ENCODE measurements at places on chromosomes 12 and 14.
A peak's percentile ranks its signal among the peaks of the same experiment; 100 is the strongest.

DNA sequence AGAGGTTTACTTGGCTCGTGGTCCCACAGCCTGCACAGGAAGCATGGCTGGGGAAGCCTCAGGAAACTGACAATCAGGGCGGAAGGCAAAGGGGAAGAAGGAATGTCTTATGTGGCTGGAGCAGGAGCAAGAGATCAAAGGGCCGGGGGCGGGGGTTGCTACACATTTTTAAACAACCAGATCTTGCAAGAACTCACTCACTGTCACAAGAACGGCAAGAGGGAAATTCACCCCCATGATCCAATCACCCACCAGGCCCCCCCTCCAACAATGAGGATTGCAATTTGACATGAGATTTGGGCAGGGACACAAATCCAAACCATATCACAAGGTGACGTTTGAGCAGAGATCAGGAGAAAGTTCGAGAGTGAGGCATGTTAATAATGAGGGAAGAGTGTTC lies 163.7 kb upstream of the RPH3A start:
- DNase-seq = no peak

DNA sequence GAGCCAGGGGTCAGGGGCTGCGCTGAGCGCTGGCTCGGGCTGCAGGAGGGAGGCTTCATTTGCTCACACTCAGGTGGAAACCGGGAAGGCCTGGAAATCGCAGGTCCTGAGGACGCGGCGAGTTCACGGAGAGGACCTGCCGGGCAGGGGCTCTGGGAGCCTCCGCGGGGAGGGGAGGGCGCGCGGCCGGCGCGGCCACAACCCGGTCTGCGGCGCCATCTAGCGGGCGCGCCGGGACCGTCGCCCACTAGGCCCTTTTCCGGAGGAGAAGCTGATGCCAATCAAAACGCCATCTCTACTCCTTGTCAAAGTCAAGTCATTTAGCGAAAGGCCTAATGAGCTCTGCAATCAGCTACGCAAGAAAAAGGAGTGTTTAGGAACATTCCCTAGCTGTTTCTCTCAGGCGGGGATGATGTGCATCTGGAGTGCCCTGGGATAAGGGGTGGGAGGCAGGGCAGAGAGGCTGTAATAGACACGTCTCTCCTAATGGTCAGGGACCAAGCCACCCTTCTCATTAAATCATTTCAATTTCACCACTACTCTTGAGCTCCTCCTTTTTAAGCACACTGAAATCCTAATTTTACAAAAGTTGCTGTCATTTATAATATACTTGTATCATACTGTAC lies 885.8 kb upstream of the TMEM132C start:
- DNase-seq = no peak

- DNase-seq = no peak
Measured at GRCh38 chr12:100959481-100959880, 164.9 kb downstream of the ANO4 start.

DNA sequence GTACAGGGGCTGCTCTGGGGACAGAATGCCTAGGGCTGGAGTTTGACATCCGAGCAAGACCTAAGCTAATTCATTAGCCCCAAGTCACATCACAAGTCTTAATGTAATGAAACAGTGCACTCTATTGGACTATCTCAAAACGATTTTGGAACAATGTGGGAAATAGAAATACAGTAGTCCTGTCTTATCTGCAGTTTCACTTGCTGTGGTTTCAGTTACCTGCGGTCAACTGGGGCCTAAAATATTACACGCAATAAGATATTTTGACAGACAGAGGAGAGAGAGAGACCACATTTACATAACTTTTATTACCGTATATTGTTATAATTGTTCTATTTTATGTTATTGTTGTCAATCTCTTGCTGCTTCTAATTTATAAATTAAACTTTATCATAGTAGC lies 21.1 kb downstream of the MOAP1 start:
- no peak for DNase-seq

- DNase-seq = no peak
Measured at GRCh38 chr14:33716921-33717320, 234.0 kb downstream of the EGLN3 start.

DNA sequence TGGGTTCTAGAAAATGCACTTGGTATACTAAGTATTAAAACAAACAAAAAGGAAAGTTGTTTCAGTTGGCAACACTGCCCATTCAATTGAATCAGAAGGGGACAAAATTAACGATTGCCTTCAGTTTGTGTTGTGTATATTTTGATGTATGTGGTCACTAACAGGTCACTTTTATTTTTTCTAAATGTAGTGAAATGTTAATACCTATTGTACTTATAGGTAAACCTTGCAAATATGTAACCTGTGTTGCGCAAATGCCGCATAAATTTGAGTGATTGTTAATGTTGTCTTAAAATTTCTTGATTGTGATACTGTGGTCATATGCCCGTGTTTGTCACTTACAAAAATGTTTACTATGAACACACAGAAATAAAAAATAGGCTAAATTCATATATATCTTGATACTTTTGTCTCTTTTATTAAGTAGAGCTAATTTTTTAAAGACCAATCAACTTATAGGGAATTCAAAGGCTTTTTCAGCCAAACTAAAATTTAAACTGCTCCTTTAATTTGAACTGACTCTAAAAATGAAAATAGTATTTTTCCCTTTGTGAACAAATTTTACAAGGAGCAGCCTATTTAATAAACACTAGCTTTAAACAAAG lies 2.8 kb downstream of the FOXG1 start:
- DNase-seq = no peak

- no peak for DNase-seq
Measured at GRCh38 chr14:28765169-28765830, 1.3 kb upstream of the FOXG1 start.

- no peak for DNase-seq
Measured at GRCh38 chr12:95462551-95462950, 11.4 kb upstream of the METAP2 start.

- no peak for DNase-seq
Measured at GRCh38 chr12:104063712-104064030, 660 bp upstream of the HCFC2 start.

GRCh38 chr14:37251775-37252174 lies 54.0 kb downstream of the MIPOL1 start:
- DNase-seq = no peak

DNA sequence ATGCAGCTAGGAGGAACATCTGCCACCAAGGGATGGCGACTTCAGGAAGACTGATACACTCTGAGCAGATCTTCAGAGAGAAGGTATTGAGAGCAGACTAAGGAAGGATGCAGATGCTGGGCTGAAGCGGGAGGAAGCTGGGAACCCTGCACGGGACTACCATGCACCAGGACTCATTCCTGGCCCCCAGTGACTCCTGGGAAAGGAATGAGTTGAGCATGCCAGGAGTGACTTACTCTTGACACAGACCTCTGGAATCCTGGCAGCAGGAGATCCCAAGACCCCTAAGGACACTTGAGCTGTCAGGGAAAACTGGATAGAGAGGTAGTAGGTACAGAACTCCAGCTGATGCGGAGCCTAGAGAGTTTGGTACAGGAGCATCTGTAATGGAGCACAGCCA lies 336.1 kb downstream of the RPS29 start:
- DNase-seq = peak; percentile 24

DNA sequence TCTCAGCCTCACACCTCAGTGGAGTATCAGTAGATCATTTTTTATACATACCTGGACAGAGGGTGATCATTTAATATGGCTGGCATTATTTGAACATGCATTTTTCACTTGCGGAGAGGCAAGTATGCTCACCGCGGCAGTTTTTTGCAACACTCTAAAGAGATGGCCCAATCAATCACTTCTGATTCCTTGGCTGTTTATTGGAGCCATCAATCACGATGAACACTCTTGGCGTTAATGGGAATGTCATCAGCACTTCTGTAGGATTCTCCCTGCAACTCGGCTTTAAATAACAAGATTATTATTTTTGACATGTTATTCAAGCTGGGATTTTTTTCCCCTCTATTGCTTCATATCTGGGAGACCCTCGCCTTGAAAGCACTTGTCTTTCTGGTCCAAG lies 46.9 kb upstream of the SLC24A4 start:
- no peak for DNase-seq

GRCh38 chr14:30016002-30016401 lies 88.4 kb upstream of the PRKD1 start:
- no peak for DNase-seq

- DNase-seq = peak; percentile 44
Measured at GRCh38 chr14:76773188-76773885, 12.1 kb downstream of the VASH1 start.

GRCh38 chr12:109346920-109347319 lies 780 bp upstream of the MYO1H start:
- DNase-seq = no peak

DNA sequence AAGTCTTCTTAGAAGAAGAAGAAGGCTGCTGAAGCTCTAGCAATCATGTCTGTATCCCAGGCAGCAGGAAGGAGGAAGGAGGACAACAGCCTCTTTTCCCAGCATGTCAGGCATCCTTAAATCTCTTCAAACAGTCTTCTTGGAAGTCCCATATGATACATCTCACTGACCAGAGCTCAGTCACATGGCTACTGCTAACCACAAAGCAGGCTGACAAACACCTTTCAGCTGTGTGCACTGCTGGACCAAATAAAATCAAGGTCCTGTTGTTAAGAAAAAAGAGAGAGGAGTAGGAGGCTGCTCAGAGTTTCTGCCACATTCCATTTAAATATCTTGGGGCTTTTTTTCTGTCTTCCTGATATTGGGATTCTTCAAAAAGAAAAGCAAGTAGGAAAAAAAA lies 203.4 kb upstream of the PELI2 start:
- no peak for DNase-seq

GRCh38 chr14:37047226-37047625 lies 125.2 kb downstream of the SLC25A21 start:
- no peak for DNase-seq

DNA sequence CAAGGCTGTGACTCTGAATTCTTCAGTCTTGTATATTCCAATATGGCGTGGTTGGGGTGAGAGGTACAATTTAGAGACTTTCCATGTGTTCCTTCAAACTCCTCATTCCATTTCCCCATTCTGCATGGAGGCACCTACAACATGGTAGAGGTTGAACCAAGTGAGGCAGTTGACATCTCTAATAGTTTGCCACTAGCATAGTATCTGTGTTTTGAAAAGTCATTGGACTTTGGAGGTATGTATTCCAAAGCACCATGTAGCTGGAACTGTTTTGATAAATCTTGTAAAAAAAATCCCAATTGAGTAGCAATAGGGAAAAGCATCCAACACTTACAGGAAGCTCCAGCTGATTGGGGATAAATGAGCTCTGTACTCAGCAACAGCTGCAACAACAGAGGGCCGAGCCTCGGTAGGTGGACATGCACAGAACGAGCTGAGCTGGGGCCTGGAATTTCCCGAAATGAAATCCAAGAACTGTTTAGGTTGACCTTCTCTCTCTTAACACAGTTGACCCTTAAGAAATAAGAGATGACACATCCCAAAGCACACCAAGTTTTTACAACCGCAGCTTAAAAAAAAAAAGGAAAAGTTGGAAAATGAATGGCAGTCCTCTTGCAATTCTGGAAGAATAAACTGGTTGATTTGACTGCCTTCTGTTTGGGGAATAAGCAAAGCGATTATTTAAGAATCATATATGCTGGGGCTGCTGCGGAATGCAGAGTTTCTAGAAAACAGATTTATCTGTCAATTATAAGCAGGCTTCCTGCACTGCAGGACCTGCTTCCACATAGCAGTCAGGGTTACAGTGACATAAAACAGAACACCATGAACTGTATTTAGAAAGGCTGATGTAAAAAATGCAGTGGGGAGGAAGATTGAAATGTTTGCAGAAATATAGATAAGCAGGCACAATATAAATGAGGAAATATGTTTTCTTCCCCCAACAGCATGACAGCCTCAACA lies 194.6 kb upstream of the KRR1 start:
- peak; percentile 86 for DNase-seq

DNA sequence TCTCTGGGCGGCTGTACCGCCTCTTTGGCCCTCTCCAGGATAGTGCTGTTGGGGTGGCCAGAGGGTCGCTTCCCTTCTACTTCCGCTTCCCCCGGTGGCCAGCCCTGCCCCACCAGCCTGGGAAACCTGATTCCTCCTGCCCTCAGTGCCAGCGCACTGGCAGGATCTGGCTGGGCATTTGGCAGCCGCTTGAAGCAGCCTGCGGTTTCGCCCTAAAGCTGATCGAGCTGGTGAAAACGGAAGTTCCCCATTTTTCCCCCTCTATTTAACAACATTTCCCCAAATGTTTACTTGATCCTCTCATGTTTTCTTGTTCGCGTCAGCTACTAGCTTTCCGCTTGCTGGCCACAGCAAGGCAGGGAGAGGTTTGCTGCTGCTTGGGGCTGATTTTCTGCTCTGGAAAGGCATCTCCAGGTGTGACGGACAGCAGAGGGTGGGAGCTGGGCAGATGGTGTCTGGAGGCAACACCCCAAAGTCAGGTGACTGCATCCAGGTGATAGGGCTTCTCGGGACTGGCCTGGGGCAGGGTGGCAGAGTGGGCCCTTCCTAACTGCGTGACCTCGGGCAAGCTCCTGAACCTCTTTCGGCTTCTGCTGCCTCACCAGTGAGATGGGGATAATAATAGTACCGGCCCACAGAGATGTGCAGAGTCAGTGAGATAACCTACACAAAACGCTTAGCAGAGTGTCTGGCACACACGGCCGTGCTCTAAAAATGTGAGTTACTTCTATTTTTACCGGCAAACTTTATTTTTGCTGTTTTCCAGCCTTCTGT lies 53.1 kb downstream of the TSPAN9 start:
- no peak for DNase-seq

GRCh38 chr12:113894697-113895096 lies 71.4 kb downstream of the RBM19 start:
- DNase-seq = no peak

- no peak for DNase-seq
Measured at GRCh38 chr14:55580470-55581341, 699 bp downstream of the KTN1 start.

GRCh38 chr12:11811008-11811407 lies 161.5 kb downstream of the ETV6 start:
- DNase-seq = no peak

- no peak for DNase-seq
Measured at GRCh38 chr12:48388938-48389337, 38.2 kb upstream of the ZNF641 start.

DNA sequence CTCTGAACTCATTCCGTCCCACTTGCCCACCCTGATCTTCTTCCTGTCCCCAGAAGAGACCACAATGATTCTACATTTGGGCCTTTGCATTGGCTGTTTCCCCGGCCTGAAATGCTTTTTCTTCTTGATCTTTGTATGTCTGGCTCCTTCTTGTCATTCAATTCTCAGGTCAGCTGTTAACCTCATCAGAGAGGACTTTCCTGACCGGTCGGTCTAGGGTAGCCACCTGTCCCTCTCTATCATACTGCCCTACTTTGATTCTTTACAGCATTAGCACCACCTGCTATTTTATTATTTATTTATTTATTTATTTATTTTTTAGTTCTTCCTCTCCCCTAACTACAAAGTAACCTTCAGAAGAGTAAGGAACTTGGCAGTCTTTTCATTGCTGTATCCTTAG lies 84.3 kb downstream of the DYRK2 start:
- DNase-seq = no peak
